Spinal cord (tissue), 10 donors: ENCODE measurements at places on chromosomes 6 and 20. TPM values are rescaled to one million over a fixed set of nuclear protein-coding genes. Genes with fewer than 3 reads are reported as not detected.

- no peaks in the 10 kb centered on the region for H3K27me3 ChIP-seq
- H3K27ac ChIP-seq, result peak within 1 kb of the TSS; percentile 81
- peak; percentile 99 for DNase-seq
Observed at GRCh38 chr6:70413114-70413991, at the start of gene FAM135A. Gene FAM135A, plus strand, starts transcription at chr6:70413508. Its CDS starts 14,835 bp downstream, at chr6:70428343.

DNA sequence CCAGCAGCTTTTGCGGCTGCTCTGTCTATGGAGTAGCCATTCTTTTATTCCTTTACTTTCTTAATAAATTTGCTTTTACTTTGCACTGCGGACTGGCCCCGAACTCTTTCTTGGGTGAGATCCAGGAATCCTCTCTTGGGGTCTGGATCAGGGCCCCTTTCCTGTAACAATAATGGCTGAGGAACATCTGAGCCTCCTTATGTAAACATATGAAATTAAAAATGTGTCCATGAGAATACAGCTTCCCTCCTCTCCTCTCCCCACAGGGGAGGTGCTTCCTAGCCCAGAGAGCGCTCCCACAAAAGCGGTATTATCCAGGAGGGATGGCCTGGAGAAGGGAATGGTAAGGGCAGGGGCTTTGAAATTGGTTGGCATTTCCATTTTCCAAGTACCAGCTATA, 81.1 kb downstream of the PSMG4 start:
- H3K27me3 ChIP-seq, result no peaks in the 10 kb centered on the region
- no peaks in the 10 kb centered on the region for H3K36me3 ChIP-seq
- DNase-seq, result no peak
- peak overlapping the region; percentile 82 for H3K27ac ChIP-seq
- peaks cover 43% of the 10 kb centered on the region for H3K4me1 ChIP-seq

The SIGLEC1 gene
- polyA plus RNA-seq, result 0.71 TPM

DNA sequence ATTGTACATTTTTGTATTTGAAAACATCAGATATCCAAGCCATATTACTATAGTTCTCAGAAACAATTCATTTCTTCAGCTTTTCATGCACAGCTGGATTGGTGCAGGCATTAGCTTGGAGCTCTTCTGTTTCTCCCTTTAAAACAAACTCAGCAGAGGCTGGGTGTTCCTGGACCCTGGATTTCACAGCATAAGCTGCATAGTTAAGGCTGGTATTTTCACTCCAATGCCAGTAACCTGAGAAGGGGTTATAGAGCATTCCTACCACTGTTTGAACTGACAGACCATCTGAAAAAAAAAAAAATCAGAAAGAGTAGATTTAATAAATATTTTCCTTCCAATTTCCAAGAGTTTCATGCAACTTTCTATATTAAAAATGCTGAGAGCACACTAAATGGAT, 20.1 kb upstream of the FAXC start:
- no peaks in the 10 kb centered on the region for H3K27me3 ChIP-seq
- H3K4me3 ChIP-seq, result no peak overlapping the region
- no peak overlapping the region for H3K27ac ChIP-seq
- H3K4me1 ChIP-seq, result no peaks in the 10 kb centered on the region
- H3K36me3 ChIP-seq, result peaks cover 3% of the 10 kb centered on the region
